NCI-H187 treated with DMSO at 0.1 percent for 48 hours (cell line): ENCODE measurements at places on chromosomes 3 and 15.

DNA sequence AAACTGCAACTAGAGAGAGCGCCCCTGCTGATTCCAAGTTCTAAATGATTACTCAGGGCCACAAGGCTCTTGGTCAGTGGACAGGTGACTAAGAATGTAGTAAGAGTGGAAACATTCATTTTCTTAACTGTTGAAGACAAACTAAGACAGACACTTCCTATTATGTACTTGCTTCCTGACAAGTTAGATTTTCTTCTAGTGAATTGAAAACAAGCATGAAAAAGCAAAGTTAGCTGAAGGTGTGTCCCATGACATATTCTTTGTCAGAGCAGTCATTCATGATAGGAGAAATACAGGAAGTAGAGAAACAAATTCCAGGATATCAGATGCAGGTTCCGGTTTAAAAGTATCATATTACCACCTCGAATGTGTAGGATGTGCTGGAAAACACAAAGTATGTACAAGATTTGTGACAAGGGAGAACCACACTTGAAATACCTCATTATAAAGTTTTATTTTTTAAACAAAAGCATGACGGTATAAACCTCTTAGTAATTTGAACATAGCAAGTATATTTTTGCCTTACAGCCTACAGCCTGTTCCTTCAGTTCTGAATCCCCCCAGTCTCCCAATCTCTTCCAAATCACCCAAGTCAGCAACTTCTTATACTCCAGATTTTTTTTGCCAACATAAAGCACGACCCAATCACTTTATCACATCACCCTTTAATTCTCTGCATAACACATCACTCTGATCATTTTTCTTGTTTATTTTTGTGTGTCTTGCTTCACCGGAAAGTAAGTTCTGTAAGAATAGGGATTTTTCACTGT lies 6.2 kb downstream of the TSPAN3 start:
- no peak for DNase-seq

DNA sequence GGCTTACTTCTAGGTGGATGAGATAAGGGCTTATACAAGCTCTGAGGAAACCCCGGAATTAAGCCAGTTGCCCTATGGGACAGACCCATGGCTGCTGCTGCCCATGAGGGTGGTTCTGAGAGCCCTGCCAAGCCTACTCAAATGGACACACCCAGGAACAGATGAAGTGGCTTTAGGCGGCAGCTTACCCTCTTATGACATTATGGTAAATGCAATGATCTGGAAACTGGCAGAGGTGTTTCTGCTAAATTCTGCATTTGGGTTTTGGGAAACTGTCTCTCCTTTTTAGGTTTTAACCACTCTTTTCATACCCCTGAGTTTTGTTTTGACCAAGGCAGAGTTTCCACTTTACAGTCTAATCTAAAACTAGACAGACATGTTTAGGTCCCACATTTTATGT lies 9.0 kb upstream of the ZBED2 start:
- DNase-seq, result no peak

DNA sequence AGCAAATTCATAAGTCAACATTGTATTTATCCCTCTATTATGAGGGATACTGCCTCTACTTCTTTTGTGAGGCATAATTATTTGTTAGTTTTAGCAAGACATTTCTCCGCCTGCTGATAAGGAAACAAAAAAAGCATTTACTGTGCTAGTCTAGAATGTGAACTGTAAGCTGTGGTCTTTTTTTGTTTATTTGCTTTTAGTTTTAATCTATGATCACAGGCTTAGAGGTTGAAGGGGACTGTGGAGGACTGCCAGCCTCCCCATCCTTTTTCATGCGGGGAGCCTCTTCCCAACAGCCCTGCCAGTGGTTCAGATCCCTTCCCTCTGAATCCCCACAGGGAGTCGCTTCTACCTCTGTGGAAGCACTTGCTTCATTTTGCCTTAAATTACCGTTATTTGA lies 331.0 kb upstream of the ROPN1 start:
- DNase-seq, result no peak

GRCh38 chr3:10217359-10217758 lies 30.9 kb upstream of the TATDN2 start:
- no peak for DNase-seq

DNA sequence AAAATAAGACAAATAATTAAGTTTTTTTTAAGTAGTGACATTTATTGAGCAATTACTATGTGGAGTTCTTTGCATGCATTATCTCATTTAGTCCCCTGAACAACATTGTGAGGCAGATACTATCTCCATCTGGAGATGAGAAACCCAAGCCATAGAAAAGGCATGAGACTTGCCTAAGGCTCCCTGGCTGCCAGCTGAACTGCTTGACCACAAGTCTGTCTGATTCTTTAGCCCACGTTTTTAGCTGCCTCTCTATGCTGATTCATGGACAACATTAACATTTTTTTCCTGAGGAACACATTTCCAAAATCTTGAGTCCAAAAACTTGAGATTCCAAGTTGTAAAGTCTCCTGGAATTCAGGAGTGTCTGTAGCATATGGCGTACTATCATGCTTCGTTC lies 263.6 kb upstream of the GOLGA6L4 start:
- no peak for DNase-seq

- no peak for DNase-seq
These were observed 13.0 kb upstream of the TMEM115 start for GRCh38 chr3:50372349-50372748.

- DNase-seq, result no peak
These were observed 65.6 kb downstream of the ZNF148 start for GRCh38 chr3:125309476-125309875.

DNA sequence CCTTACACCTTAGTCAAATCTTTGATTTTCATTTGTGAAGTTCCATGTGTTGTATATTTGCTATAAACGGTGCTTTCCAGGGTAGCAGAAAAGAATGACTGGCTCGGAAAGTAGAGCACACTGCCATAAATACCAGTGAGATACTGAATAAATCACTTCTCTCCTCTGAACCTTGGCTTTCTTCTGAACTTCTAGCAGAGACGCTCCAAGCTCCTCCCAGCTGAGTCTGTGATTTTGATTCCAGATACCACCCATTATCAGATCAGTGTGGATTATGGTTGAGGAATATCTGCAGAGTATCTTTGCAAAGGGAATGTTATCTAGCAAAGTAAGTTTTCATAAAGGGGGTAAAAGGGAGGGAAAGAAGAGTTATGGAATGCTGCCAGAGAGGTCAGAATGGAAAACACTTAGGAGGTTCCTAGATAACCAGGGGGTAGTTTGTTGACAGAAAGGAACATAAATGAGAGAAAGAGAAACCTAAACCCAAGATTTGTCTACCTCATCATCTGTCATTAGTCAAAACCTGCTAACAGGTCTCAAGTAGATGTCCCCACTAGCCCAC lies 98.5 kb upstream of the PSMD6 start:
- DNase-seq, result no peak

DNA sequence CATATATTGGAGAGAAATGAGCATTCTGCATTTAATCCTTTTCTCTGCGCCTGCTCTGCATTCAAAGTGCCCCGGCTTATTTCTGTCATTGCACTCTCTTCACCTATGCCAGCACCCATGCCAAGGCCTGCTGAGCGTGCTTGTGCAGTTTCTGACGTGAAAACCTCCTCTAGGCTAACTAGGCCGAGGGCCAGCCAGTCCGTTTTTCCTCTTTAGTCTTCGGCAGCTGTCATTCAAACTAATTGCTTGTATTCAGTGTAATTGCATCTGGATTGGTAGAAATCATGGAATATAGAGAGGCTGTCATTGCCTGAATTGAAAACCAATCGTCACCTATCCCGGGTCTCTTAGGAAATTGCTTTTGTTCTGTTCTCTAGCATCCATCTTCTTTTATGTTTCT lies 94.0 kb downstream of the ARPP21 start:
- DNase-seq, result no peak

GRCh38 chr3:107064405-107065060 lies 312.7 kb upstream of the CCDC54 start:
- DNase-seq, result peak; percentile 51

DNA sequence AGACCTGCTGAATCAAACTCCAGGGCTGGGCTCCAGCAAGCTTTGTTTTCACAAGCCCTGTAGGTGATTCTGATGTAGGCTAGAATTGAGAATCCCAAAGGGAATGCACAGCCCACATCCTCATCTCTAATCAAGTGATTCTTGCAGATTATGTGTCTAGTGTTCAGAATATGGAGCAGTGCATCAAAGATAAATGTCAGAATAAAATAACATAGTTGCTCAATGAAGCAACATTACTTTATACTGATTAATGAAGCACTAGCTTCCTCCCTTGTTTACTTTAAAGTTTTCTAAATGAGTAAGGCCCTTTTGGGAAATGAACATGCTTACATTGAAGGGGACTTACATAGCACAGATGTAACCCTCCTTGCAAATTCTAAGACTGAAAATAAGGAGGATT lies 39.2 kb downstream of the NUP210 start:
- DNase-seq, result no peak

- DNase-seq, result no peak
These were observed 4.0 kb upstream of the PLAAT1 start for GRCh38 chr3:193237030-193237429.

GRCh38 chr3:62774221-62774620 lies 101.0 kb downstream of the CADPS start:
- DNase-seq, result no peak

DNA sequence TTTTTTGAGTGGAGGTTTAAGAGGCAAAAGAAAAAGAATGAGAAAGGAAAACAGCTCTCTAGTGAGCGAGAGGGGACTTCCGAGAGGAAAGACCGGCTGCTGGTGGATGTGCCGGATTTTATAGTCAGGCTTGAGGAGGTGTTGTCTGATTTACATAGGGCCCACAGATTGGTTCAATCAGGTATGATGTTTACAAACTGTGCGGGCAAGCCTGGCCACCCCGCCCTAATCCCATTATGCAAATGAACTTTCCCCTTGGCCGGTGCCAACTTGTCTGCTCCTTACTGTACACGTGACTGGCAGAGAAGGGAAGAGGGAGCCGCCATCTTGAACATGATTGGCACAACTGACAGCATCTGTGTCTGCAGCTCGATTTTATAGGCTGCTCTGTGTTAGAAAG lies 44.7 kb downstream of the FAM43A start:
- DNase-seq, result peak; percentile 92

DNA sequence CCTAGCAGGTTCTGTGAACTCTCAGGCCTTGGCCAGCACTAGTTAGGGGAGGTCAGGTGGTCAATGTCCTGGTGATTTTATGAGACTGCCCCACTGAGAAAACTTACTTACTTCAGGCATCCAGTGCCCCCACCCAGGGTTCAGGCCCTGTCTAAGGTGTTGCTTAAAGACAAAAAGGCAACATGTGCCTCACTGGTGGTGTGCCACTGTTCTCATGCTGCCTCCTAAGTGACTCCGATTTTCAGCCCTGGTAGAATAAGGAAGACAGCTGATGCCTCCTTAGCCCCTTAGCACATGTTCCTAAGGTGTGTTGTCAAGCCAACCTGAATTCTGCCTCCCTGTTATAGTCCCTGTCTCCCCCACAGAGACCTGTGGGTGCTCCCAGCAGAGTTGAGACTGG lies 5.3 kb downstream of the RBM15B start:
- no peak for DNase-seq

DNA sequence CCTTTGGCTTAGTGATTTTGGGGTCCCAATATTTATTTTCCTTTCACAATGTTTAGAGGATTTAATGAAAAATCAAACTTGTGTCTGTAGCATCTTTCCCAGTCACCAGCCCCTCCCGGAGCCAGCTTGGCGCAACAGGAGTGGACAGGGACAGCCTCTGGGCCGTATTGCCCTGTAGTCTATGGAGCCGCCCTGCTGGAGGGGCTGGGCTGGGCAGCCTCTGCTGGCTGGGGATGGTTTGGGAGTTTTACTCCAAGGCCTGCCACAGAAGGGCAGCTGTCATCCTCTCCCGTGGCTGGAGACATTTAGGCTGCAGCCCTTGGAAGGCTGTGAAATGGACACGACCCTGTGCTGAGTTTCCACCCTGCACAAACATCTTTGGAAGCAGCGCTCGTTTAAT lies 89.4 kb upstream of the RGMA start:
- DNase-seq, result no peak

GRCh38 chr15:100383302-100384107 lies 41.7 kb upstream of the ADAMTS17 start:
- no peak for DNase-seq

DNA sequence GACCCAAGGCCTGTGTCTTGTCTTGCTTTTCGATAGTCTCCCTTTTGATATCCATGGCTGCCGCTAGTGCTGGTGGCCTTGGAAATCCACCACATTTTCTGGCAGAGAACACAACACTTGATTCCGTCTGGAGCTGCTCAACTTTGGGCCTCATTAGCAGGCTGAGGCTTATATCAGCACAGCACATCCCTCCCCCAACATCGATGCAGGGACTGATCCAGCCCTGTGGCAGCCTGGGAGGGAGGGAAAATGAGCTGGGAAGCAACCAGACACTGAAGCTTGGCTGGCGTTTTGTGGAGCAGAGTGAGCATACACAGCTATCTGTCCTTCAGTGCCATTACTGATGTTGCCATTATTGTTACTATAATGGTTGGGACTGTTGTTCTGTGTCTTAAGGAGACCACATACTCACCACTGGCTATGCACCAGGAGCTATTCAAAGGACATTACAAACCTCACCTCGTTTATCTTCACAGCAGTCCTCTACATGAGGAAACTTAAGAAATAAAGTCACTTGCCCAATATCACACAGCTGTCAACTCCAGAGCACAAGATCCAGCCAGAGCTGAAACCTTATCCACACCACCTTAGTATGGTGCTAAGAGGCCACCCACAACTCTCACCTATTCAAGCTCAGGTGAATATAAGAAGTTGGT lies 102.9 kb downstream of the SUCLG2 start:
- DNase-seq, result no peak

DNA sequence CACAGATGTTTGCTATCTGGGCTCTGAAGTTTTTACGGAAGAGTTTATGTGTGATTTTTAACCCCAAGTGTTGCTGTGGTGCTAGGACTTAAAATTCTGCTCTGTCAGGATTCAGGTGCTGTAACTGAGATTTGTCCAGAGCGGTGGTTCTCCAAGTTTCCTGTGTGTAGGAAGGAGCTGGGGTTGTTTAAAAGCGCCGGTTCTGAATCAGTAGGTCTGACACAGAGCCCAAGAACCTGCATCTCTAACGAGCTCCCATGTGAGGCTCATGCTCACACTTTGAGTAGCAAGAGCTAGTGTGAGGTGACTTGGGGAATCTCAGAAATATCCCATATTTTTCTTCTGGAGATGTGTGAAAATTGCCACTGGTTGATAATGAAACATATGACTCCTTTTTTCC lies 325.5 kb downstream of the SATB1 start:
- no peak for DNase-seq

DNA sequence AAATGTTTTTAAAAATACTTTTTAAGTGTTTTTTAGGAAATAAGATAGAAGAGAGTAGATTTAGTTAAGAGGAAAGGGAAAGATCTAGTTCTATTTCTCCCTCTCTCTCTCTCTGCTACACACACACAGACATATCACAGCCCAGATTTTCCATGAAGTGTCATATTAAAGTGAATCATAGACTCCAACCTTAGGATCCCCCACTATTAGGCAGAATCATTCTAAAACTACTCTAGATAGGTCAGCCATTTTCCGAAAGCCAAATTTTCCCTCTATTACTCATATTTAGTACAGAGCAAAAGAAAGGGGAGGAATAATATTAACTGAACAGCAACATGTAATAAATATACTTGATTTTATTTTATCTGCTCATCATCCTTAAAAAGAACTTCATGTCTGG lies 45.1 kb upstream of the RSL24D1 start:
- no peak for DNase-seq
